ENCODE measurements at places on chromosomes 6 and 20.

- DNase-seq, result no peak
Observed at GRCh38 chr6:18962361-18962905, 575.3 kb downstream of the RNF144B start.

GRCh38 chr6:21953831-21954801 is 342.7 kb downstream of the PRL start:
- DNase-seq, result no peak

- DNase-seq, result no peak
Observed at GRCh38 chr6:131191590-131191989, 56.3 kb downstream of the AKAP7 start.

GRCh38 chr6:136323431-136324112 is 33.9 kb upstream of the BCLAF1 start:
- DNase-seq, result no peak

DNA sequence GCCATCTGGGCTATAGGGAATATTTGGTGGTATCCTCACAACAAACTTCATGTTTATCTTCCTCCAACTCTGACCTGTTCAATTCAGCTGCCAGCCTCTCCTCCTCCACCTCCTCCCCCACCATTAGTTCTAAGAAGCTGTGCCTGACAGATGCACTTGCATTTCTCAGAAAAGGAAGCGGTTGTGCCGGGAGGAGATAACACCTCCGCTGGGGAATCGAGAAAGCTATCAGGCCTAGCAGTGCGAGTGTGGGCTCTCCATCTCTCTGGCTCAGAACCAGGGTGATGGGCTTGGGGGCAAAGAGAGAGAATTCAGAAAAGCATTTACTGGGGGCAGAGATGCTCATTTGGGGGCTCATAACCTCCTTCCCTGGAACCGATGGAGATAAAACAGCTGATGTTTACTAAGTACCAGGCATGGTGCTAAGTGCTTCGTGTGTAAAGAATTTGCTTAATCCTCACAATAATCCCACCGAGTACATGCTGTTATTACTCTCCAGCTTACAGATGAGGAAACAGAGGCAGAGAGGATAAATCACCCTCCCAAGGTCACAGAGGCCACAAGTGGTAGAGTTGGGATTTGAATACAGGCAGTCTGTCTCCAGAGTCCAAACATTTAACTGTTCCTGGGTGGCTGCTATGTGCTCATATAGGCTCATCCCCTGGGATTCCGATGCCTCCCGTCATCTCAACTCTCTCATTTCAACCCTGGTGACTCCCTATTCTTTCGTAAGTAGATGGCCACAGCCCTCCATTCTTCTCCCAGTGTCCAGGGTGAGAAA is 38.3 kb downstream of the COX4I2 start:
- no peak for DNase-seq

DNA sequence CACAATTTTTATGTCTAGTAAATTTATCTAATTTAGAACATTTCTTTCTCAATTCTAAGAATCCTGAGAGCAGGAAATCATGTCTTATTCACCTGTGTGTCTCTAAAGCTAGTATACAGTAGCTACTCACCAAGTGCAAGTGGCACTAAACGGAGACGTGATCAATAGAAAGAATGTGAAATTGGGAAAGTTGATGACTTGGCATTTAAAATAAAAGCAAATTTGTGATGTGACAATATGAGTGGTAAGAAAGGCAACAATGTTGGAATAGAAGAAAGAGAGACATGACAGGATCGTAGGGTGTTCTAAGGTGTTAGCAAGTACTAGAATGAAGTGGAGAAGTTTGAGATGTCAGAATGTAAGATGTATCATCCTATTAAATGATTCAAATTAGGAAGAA is 725.9 kb downstream of the BCKDHB start:
- DNase-seq, result no peak

DNA sequence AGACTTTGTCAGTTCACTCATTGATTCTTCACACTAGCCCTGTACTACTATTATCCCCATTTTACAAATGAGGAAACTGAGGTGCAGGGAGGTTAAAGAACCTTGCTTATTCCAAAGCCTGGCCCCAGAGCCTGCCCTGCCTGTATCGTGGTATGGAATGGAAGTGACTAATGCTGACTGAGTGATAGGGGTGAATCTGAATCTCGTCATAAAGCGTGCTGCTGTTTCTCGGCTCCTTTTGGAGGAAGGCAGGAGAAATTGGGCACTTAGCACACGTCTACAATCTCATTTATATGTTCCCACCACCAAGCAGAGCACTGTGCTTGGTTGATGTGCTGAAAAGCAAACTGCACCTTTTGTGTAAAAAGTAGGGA is 17.1 kb downstream of the GFRA4 start:
- DNase-seq, result no peak

GRCh38 chr6:128167552-128167951 is 266.7 kb upstream of the THEMIS start:
- DNase-seq, result no peak

GRCh38 chr6:128882991-128883611 is at the start of gene LAMA2:
TSS of gene LAMA2 (plus strand) at chr6:128883138. CDS start at chr6:128883246, 108 bp downstream.
- no peak for DNase-seq

GRCh38 chr6:62775427-62776022 is 435.7 kb upstream of the FKBP1C start:
- no peak for DNase-seq

DNA sequence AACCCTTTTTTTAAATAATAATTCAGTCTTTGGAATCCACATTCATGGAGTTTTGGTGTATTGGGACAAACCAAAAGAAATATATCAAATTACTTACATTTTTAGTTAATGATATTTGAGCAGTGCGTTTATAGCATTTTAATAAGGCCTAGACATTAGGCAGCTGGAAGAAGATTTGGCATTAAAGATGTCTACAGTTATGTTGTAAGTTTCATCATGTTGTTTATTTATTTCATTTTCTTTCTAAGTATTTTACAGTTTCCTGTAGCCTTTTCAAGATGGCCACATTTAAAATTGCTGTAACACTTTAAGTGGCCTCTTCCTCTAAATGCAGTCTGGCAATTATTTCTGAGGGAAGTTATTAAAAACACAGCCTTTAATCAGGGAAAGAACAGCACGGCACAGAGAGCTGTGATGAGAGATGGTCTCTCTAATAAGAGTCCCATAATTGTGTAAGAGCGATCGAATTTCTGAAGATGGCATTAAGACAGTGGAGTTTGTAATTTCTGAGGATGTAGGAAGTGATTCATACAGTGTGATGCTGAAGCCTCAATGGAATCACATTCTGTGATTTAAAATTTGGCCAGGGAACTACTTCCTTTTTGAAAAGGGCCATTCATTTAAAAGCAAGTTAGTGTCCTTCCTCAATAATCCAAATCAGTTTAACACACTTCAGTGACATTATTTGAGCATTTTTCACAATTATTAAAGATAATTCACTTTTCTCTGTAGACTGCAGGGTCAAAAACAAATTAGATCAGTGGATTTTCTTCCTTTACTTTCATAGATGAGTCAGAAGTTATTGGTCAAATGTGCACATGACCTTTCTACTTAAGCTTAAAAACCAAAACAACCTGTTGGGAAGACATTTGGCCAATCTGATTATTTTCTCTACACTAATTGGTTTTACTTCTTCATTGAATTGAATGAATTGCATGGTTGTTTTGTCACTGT is 52.4 kb upstream of the EDN3 start:
- DNase-seq, result no peak
